NCI-H187 (cell line): ENCODE measurements at places on chromosomes 12 and 14.

- DNase-seq = no peak
These were observed 33.8 kb downstream of the APPL2 start for GRCh38 chr12:105202202-105202601.

DNA sequence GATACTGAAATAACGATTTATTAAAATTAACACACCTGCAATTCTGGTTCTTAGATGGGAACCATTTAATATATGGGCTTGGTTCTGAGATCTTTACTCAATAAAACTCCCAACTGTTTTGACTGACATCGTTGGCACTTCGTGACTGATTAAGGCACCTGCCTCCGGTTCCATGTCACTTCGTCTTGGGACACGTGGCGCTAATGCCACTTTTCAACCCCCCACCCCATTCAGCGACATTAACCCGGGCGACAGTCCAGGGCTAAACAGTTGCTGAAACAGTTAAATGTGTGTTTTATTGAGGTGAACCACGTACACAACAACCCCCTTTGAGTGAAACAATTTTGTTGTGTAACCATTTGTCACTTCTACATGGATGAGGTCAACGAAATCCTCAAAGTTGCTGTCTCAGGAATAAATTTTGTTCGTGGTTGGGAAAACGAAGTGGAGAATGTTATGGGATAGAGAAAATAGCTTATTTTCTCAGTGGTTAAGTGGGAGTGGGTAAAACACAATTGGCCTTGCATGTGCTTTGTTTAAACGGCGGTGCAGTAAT lies 9.9 kb upstream of the SLC38A2 start:
- no peak for DNase-seq

DNA sequence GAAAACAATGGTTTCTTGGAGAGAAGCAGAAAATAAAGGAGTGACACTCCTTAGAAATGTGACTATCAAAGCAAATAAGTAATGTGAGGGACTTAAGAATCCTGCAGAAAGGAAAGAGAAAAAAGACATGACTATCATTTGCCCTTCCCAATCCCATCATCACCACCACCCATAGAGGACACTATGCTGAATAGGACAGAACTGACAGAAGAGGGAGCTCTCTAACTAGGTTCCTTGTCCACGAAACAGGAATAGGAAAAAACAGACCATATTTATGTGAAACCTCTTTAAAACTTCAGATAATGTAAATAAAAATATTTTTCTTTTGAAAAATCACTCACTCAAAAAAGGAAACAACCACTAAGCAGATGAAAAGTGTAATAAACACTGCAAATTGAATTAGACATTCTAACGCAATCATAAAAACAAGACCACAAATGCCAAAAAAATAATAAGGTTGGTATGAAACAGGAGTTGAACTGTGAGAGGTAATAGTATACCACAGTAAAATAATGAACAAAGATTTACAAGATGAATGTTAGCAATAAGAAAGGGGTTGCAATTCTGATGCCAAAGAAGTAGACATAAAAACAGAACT lies 24.1 kb downstream of the KLRD1 start:
- DNase-seq = no peak

GRCh38 chr12:38411946-38412345 lies 95.4 kb downstream of the ALG10B start:
- DNase-seq = no peak

DNA sequence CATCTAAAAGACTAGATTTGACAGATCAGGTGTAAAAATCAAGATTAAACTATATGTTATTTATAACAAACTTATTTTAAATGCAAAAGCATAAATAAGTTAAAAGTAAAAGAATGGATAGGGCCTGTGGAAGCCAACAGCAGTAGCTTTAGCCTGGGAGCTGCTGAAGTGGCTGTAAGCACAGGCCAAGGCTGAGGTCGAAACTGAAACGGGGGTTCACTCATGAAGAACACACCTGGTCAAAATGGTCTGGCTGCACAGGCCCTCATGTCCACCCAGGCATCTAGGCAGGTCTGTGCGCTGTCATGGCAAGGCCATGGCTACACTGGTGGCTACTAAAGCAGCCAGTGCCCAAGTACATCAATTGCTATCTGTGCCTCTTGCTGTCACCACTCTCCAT lies 23.1 kb downstream of the CATSPERB start:
- no peak for DNase-seq

GRCh38 chr14:37034410-37035285 lies 137.8 kb downstream of the SLC25A21 start:
- no peak for DNase-seq

DNA sequence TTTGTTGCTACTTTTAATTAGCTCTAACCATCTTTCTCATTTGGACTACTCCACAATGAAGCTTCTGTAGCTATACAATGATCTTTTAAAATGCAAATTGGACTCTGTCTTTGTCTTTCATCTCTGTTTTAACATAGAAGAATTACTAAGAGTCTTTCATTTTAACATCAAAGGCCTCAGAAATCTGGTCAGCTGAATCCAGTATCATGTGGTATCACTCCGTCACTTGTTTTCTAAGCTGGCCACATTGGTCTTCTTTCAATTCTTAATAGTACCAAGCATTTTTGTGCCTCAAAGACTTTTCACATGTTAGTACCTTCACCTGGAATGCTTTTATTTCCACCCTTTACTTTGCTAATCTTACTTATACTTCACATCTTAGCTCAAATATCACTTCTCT lies 95.5 kb upstream of the SLC16A7 start:
- no peak for DNase-seq

DNA sequence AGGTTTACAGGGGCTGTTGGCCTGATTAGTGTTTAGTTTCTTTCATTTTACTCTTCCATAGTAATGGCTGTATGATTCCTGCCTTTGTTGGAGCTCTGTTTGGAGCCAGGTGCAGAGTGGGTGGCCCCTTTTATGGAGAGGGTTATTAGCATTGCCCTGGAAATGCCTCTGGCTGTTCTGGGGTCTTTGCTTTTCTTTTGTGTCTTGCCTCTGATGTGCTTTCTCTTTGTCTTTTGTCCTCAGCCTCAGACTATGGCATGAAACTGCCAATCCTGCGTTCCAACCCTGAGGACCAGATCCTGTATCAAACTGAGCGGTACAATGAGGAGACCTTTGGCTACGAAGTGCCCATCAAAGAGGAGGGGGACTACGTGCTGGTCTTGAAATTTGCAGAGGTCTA lies 6.9 kb downstream of the MLEC start:
- no peak for DNase-seq

GRCh38 chr14:52948836-52949235 lies 2.0 kb downstream of the FERMT2 start:
- DNase-seq = no peak

GRCh38 chr14:98312006-98312405 lies 960.0 kb downstream of the BCL11B start:
- no peak for DNase-seq

- DNase-seq = no peak
These were observed 16.7 kb upstream of the TMEM260 start for GRCh38 chr14:56562883-56563282.

- DNase-seq = no peak
These were observed 90.3 kb downstream of the CRADD start for GRCh38 chr12:93767524-93767863.

GRCh38 chr14:51613416-51613815 lies 38.3 kb upstream of the FRMD6 start:
- DNase-seq = no peak

DNA sequence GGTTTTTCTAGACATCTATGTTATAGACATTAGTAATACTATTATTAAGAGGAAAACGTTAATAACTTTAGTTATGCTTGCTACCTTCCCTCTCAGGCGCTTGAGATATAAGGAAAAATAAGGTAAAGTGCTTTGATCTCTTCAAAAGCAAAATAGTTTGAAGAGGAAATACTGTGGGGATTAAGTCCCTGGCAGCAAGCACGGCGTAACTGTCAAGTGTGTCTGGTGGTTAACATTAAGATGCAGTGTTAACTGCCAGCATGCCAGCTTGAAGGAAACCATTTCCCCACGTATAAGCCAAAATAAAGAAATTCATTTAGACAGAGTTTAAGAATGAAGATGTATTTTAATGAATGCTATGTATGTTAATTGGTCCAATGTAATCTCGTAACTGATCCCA lies 31.8 kb downstream of the PELI2 start:
- DNase-seq = no peak

- no peak for DNase-seq
These were observed 8.4 kb downstream of the PLBD2 start for GRCh38 chr12:113366827-113367226.

DNA sequence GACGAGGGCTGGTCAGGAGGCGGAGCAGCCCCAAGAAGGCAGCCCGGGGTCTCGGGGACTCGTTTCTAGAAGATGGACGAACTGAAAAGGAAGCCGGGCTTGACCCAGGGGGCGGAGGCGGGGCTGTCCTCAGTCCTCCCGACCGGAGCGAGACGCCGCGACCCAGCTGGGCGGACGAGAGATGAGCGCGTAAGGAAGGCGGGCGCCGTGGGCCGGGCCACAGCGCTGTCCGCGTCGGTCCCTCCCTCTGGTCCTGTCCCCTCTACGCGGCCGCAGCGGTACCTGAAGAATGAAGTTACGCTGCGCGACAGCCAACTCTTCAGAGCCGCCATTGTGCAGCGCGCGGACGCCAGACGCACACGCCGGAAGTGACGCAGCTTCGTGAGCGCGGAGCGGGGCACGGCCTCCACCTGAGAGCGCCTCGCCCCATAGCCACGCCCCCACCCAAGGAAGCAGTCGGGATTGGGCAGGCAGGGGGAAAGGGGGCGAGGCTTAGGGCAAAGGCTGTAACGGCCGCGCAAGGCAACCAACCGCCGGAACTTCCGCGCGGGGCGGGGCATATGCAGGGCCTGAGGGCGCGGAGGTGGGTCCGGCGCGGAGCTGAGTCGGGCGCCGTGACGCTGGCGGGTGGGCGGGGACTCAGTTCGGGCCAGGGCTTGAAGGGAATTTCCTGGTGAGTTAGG lies at the start of gene DIABLO:
Gene DIABLO (minus strand): TSS at position 370 of the 683 bp plus-strand sequence. CDS start 38 bp downstream, at position 332.
- peak; percentile 100 for DNase-seq

DNA sequence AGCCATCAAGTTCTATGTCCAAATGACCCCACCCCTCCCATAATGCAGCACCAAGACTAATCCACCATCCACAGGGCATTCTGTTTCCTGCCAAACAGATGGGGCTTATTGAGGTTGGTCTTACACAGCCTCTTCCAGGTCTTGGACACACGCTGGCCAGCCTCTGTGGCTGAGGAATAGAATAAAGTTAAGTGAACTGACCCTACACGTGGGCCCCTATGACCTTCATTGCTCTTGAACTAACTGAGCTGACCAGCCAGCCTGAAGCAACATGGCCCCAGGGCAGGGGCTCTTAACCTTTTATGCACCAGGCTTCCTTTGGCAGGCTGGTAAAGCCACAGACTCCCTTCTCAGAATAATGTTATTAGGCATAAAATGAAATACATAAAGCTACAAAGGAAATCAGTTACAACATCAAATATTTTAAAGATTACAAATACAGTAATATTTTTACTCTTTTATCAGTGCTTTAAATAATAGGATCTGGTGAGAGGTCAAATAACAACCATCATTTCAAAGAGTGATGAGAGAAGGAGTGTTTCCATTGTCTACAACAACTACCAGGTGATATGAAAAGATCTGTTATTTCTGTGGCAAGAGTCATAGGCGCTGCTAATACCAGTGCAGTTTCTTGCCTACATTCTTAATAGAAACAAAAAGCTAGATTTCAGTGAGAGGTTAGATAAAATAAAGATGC lies 192.9 kb upstream of the NUDT4 start:
- no peak for DNase-seq

DNA sequence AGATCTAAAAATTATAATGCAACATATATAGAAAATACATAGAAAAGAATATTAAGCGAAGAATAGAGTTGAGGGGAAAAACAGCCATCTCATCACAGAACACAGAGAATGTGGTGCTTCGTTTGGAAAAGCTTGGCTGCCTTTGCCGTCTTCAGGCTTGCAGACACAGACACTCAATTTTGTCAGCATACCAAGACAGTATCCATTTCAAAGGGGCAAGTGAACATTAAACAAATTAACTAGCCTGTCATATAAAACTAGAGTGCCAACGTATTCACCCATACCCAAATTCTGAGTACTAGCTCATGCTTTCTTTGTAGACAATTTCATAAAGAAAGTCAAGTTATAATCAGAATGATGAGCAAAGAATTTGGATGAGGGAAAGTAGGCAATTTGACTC lies 40.5 kb downstream of the DMAC2L start:
- no peak for DNase-seq
